ENCODE measurements at places on chromosomes 11 and 22.

- DNase-seq = no peak
Observed at GRCh38 chr11:95912902-95913560, 10.9 kb downstream of the MTMR2 start.

DNA sequence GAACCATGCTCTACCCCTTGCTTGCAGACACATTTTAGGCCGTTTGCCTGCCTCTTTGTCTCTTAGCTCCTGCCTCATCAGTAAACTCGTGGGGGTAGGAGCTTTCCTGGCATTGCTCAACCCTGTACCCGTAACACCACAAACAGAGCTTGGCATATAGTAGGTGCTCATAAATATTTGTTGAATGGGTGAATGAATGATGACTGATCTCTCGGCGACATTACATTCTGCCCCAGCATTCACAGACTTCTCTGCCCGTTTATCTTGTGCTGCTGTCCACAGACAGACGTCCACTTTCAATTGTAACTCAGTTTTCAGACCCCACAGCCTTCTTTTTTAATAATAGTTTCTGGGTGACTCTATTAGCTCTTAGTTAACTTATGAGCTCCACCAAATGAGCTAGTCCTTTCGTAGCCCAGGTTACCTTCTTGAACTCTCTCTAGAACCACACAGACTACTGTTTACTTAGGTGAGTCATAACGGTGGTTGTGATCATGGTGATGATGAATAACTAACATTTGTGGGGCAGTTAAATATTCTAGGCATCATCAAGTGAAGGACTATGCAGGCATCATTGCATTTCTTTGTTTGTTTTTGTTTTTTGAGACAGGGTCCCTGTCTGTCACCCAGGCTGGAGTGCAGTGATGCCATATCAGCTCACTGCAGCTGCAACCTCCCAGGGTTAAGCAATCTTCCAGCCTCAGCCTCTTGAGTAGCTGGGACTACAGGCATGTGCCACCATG is 188.4 kb downstream of the ADAMTS15 start:
- no peak for DNase-seq

- DNase-seq = peak; percentile 90
Observed at GRCh38 chr22:22942511-22943329, 55.1 kb downstream of the IGLL5 start.

GRCh38 chr11:122743949-122744348 is 88.4 kb downstream of the UBASH3B start:
- no peak for DNase-seq

DNA sequence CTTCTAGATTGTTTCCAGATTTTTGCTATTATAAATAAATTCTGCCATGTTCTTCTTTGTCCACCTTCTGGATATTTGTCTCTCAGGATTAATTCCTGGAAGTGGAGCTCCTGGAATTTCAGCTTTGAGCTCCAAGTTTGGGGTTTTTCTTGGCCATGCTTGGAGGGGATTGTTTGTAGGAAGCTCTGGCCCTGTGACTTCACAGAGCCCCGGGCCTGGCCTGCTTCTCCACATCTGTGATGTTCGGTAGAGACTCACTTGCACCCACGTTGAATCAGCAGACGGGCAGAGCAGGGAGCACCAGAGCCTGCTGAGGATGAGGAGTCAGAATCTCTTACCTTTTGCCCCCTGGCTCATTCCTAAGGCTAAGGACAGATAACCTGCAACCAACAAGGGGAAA is 35.7 kb downstream of the LRRC32 start:
- DNase-seq = no peak

Data from esophagus muscularis mucosa (tissue), 4 donors.